ENCODE measurements at places on chromosomes 2 and 18. TPM values are rescaled to one million over a fixed set of nuclear protein-coding genes. Genes with fewer than 3 reads are reported as not detected.

The NMS gene
- not detected for polyA plus RNA-seq

The NEB gene
- polyA plus RNA-seq, result 1,705 TPM

The UGT1A4 gene
- not detected for polyA plus RNA-seq

The EML6 gene
- 10.3 TPM for polyA plus RNA-seq

The DSC3 gene
- polyA plus RNA-seq, result 1.3 TPM

The CASP10 gene
- 7.7 TPM for polyA plus RNA-seq

The CIB4 gene
- polyA plus RNA-seq, result not detected

The NCL gene
- 601 TPM for polyA plus RNA-seq

The TAF4B gene
- 2.7 TPM for polyA plus RNA-seq

The SGPP2 gene
- 1.2 TPM for polyA plus RNA-seq
